MCF 10A (cell line): ENCODE measurements at places on chromosomes 3 and 15.
A peak's percentile ranks its signal among the peaks of the same experiment; 100 is the strongest.

DNA sequence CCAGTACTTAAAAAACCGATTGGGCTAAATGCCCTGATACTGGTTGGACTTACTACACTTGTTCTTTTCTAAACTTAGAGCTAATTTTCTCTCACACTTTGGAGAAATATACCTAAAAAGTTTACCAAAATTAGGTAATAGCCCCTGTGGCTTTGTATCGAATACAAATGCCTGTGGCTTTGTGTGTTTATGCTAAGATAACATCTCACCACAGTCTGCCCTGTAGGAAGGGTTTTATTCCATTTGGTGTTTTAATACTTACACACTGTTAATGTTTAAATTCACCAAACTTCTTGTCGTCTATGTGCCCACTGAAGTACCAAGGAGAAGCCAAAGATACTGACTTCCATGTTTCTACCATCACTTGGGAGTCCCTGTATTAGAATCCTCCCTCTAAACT lies 66.4 kb downstream of the BCHE start:
- H3K36me3 ChIP-seq, result no peaks in the 10 kb centered on the region
- H3K4me3 ChIP-seq, result no peak overlapping the region
- no peak for DNase-seq

DNA sequence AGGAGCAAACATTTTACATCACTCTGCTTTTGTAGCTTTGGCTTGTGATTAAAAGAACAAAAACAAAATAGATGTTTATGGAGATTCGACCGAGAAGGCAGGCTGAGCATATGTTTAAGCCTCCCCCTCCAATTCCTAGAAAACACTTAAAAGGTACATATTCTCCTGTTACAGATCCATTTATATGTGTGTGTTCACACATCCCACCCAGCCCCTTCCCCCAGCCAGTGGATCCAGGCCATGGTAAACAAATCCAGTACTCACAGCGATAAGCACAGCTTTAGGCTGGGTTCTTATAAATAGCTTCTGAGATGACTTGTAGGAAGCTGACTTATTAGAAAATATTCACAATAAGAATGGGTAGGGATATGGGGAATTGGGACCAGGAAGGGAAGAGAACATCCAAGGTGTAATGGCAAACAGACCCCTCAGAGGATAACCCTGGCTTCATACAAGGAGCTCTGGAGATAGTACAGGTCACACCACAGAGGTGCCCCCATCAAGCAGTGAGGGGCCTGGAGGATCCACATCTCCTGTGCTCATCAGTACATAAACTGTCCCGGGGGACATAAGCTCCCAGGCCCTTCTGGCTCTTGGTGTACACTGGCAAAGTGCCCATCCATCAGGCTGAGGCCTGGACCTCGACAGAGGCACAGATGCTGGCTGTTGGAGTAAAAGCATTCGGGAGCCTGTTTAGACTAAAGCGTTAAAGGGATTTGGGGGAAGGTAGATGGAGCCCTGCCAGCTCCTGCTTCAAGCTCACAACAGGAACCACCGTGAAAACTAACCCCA lies 70.0 kb upstream of the UBE2E1 start:
- peaks cover 20% of the 10 kb centered on the region for H3K4me1 ChIP-seq
- no peaks in the 10 kb centered on the region for H3K36me3 ChIP-seq
- H3K27me3 ChIP-seq, result no peaks in the 10 kb centered on the region
- DNase-seq, result no peak

DNA sequence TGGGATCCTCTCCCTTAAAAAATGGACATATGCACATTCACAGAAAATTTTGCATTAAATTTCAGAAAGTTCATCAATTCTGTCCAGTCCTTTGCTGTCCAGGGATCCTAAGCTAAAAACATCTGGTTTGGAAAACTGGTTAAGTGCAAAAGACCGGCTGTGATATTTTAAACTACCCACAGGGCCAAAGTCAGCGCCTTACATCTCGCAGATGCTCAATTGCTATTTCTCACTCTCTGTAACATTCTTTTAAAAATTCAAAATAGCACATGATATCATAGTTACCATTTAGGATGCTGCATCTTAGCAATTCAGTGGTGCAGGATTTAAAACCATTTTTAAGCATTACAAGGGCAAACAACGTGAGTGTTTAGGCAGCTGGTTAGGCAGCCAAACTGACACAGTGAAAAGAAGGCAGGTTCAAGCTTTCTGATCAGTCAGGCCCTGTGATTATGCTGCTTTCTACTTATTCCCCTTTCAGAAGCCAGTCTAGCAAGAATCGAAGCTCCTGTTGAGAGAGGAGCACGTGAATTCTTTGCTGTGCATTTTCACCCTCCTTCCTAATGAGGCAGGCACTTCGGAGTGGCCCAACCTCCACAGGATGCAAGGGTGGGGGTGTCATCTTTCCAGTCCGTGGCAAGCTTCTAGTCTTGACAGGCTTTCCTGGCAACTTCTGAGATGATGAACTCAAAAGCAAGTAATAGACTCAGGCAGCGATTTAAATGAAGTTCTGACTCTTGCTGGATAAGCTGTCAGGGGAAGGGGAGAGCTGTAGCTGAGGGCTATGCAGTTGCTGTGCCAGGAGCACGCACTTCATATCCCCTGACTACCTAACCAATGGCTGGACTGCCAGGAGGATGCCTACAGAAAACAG lies 8.8 kb downstream of the PRICKLE2 start:
- H3K36me3 ChIP-seq, result no peaks in the 10 kb centered on the region
- H3K4me3 ChIP-seq, result no peak overlapping the region
- H3K27me3 ChIP-seq, result no peaks in the 10 kb centered on the region
- peaks cover 32% of the 10 kb centered on the region for H3K4me1 ChIP-seq
- peak overlapping the region; percentile 7 for H3K27ac ChIP-seq

- H3K4me1 ChIP-seq, result no peaks in the 10 kb centered on the region
- no peak overlapping the region for H3K4me3 ChIP-seq
- peaks cover 59% of the 10 kb centered on the region for H3K36me3 ChIP-seq
- no peak for DNase-seq
Measured at GRCh38 chr15:56699743-56700142, 33.6 kb downstream of the ZNF280D start.

GRCh38 chr3:129934234-129935123 lies 40.0 kb upstream of the TRH start:
- peaks cover 17% of the 10 kb centered on the region for H3K4me1 ChIP-seq
- peaks cover 9% of the 10 kb centered on the region for H3K36me3 ChIP-seq
- H3K27me3 ChIP-seq, result no peaks in the 10 kb centered on the region
- H3K4me3 ChIP-seq, result peak overlapping the region; percentile 42
- no peak overlapping the region for H3K27ac ChIP-seq

- H3K27me3 ChIP-seq, result no peaks in the 10 kb centered on the region
- no peak overlapping the region for H3K4me3 ChIP-seq
- DNase-seq, result no peak
- no peaks in the 10 kb centered on the region for H3K36me3 ChIP-seq
Measured at GRCh38 chr3:193271101-193271840, 30.2 kb downstream of the PLAAT1 start.

GRCh38 chr3:78895528-78895927 lies 872.3 kb downstream of the ROBO1 start:
- no peak for DNase-seq
- H3K27me3 ChIP-seq, result no peaks in the 10 kb centered on the region

- DNase-seq, result no peak
- peaks cover 10% of the 10 kb centered on the region for H3K4me1 ChIP-seq
- no peak overlapping the region for H3K27ac ChIP-seq
- H3K4me3 ChIP-seq, result no peak overlapping the region
Measured at GRCh38 chr3:169498336-169498735, 165.2 kb downstream of the MECOM start.

DNA sequence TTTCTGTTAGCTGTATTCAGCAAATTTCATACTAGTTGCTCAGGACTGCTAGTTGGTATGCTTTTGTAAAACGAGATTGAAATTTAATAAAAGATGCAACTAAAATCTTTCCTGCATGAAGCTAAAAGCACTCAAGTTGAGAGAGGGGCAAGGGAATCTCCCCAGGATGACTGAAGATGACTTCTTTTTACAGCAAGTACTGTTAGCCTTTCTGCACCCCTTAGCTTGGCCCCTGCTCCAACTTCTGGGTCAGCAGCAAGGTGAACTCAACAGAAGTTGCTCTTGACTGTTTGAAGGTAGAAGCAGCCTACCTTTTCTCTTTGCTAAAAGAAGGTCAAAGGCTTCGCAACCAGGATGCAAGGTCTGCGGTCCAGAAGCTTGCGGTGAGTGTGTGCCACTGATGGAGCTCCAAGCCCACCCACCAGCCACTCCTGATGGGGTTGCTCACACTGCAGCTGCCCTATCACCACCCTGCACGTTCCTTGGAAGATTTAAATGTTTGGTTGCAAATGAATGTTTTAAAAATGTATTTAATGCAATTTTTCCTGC lies 32.5 kb downstream of the NME9 start:
- no peak overlapping the region for H3K27ac ChIP-seq
- no peak for DNase-seq
- no peaks in the 10 kb centered on the region for H3K4me1 ChIP-seq

DNA sequence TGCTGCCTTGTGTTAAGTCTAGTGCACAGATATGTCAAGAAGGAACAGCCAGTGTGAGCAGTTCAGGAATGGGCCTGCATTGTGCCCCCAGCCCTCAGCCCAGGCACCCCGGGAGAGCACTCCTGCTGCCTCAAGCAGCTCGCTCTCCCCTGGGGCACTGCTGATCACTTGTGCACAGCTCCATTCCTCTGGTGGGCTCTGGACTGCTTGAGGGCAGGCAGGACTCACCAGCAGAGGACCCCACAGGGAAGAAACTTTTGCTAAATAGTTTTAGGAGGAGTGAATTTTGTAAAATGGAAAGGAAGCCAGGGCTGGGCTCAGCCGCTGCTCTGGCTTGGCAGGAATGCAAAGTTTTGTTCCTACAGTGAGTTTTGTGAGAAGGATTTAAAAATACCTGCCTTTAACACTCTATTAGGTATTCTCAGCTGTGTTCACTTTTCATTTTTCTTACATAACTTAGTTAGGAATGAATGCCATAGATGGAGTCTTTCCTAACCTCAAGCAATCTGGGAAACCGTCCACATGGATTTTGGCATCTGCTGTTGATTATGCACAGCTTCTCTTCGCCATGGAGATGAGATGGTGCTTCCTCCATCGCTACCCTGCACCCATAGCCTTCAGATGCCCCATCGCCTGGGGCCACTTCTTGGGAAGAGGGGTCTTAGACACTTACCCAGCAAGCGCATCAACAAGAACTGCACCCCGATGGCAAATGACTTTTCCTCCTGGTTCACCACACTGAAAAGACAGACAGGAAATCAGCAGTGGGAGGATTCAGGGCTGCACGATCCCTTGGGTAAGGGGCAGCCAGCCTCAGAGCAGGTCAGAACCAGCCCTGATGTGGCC lies 42.3 kb upstream of the RAB6B start:
- no peak overlapping the region for H3K4me3 ChIP-seq
- no peak for DNase-seq
- H3K27ac ChIP-seq, result no peak overlapping the region
- peaks cover 17% of the 10 kb centered on the region for H3K4me1 ChIP-seq
- H3K36me3 ChIP-seq, result no peaks in the 10 kb centered on the region

DNA sequence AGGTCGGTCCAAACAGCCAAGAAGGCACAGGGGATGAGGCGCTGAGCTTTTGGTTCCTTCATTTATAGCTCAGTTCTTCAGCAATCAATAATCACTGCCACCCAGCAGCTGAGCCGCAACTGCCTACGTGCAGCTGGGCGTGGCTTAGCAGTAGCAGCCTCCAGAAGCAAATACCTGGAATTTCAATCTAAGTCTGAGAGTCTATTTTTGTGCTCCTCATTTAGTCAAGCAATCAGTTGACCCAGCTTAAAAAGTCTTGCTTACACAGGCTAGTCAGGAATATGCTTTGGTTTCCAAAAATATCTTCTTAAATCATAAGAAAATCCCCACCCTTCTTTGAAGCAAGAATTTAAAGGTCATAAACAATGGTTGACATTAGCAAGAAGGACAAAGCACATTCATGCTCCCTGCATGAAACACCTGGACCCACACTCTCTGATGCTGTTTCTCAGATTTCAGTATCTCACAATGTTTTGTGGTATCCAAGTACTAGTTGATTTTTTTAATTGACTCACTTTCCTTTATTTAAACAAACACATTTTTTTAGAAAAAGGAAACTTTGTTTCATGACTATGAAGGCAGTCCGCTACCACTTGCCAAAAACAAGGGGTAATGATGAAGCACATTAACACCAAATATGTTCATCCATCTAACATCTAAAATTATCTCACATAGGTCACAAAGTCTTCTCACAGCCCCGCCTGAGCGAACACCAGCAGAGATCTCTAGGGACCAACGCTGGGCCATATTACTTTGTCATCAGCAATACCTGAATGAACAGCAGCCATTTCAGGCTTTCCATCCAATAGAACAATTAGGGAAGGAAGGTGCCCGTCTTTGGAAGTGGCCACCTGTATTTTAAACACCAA lies 106.1 kb downstream of the OXNAD1 start:
- H3K4me1 ChIP-seq, result peaks cover 12% of the 10 kb centered on the region
- DNase-seq, result no peak
- H3K27me3 ChIP-seq, result no peaks in the 10 kb centered on the region
- no peak overlapping the region for H3K4me3 ChIP-seq

- peak overlapping the region; percentile 90 for H3K4me3 ChIP-seq
- H3K27me3 ChIP-seq, result no peaks in the 10 kb centered on the region
- H3K36me3 ChIP-seq, result peaks cover 22% of the 10 kb centered on the region
- peaks cover 34% of the 10 kb centered on the region for H3K4me1 ChIP-seq
- peak; percentile 27 for DNase-seq
Measured at GRCh38 chr15:60477916-60478565, 901 bp downstream of the ICE2 start.
